Psoas muscle (tissue), 8 donors: ENCODE measurements at places on chromosomes 7 and 10. TPM values are rescaled to one million over a fixed set of nuclear protein-coding genes. Genes with fewer than 3 reads are reported as not detected.

SPOCK2 gene
- total RNA-seq, result 2.8 TPM

HABP2 gene
- not detected for total RNA-seq

PAPSS2 gene
- 5.6 TPM for total RNA-seq

STK31 gene
- total RNA-seq, result not detected

SAMD9L gene
- 2.9 TPM for total RNA-seq

ATOH7 gene
- total RNA-seq, result not detected

C7orf57 gene
- not detected for total RNA-seq

SPDYE2 gene
- not detected for total RNA-seq

TMEM178B gene
- total RNA-seq, result 4.2 TPM

CTAGE6 gene
- total RNA-seq, result not detected

SUGCT gene
- total RNA-seq, result 7.3 TPM

EVX1 gene
- total RNA-seq, result not detected

TRIM73 gene
- total RNA-seq, result 0.36 TPM

ADGRA1 gene
- total RNA-seq, result 0.06 TPM

LHFPL3 gene
- total RNA-seq, result not detected

OR13A1 gene
- total RNA-seq, result not detected

OR6V1 gene
- total RNA-seq, result not detected

OR2A5 gene
- not detected for total RNA-seq

TDRD1 gene
- total RNA-seq, result not detected

ARHGAP19 gene
- 1.9 TPM for total RNA-seq

ZNF12 gene
- 13.6 TPM for total RNA-seq

STMP1 gene
- 23.9 TPM for total RNA-seq

STEAP2 gene
- total RNA-seq, result 1.4 TPM

NYAP1 gene
- total RNA-seq, result 0.08 TPM

GPRIN2 gene
- not detected for total RNA-seq

GCK gene
- not detected for total RNA-seq

WEE2 gene
- total RNA-seq, result not detected

DLG5 gene
- total RNA-seq, result 38.7 TPM

GATA3 gene
- total RNA-seq, result 0.64 TPM

TMEM213 gene
- total RNA-seq, result not detected

ACHE gene
- 32.7 TPM for total RNA-seq

LIPJ gene
- total RNA-seq, result not detected

CYP3A7 gene
- not detected for total RNA-seq

AKR1C1 gene
- total RNA-seq, result 568 TPM

OR2A42 gene
- total RNA-seq, result not detected

TCAF2 gene
- total RNA-seq, result 1.6 TPM

BCAP29 gene
- total RNA-seq, result 66.4 TPM

FAM25A gene
- total RNA-seq, result not detected

SPDYE9 gene
- not detected for total RNA-seq

PNLIPRP3 gene
- total RNA-seq, result not detected

FRMD4A gene
- total RNA-seq, result 9.1 TPM

UNCX gene
- not detected for total RNA-seq

PDE6C gene
- total RNA-seq, result not detected

ANXA8L1 gene
- not detected for total RNA-seq

FBXL13 gene
- 0.49 TPM for total RNA-seq

IGFBP3 gene
- 62.6 TPM for total RNA-seq

FAM200A gene
- total RNA-seq, result 6.3 TPM

PHTF2 gene
- total RNA-seq, result 48.2 TPM

GDF2 gene
- not detected for total RNA-seq

DPYSL4 gene
- total RNA-seq, result 0.82 TPM

SORCS1 gene
- 0.36 TPM for total RNA-seq

HOXA3 gene
- total RNA-seq, result 4.7 TPM

TMEM236 gene
- total RNA-seq, result 0.20 TPM

FANK1 gene
- not detected for total RNA-seq
